Natural killer cell (primary cell): ENCODE measurements at places on chromosomes 3 and 15. TPM values are rescaled to one million over a fixed set of nuclear protein-coding genes. Genes with fewer than 3 reads are reported as not detected.

GRCh38 chr15:91124132-91124531 is 24.1 kb downstream of the SV2B start:
- no peak for DNase-seq
- peaks cover 4% of the 10 kb centered on the region for H3K27me3 ChIP-seq
- no peak overlapping the region for H3K4me3 ChIP-seq
- H3K4me1 ChIP-seq = no peaks in the 10 kb centered on the region
- no peak overlapping the region for H3K27ac ChIP-seq

- H3K27me3 ChIP-seq = no peaks in the 10 kb centered on the region
- H3K36me3 ChIP-seq = no peaks in the 10 kb centered on the region
- H3K27ac ChIP-seq = no peak overlapping the region
- H3K4me1 ChIP-seq = no peaks in the 10 kb centered on the region
- DNase-seq = no peak
These were observed 56.4 kb downstream of the CRYGS start for GRCh38 chr3:186487819-186488218.

DNA sequence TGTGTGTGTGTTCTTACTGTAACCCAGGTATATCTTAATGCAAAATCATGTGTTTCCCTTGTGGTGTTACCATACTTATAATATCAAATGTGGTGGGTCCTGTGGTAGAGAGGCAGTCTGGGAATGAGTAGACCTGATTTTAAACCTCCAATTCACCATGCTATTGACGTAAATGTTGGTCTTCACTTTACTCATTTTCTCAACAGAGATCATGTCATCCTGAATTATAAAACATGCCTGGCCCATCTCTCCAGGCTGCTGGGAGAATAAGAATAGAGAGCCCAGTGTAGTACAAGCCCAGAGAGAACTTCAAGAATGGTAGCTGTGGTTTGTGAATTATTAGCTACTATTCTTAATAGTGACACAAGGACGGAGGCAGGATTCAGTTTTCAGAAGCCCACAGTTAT is 88.1 kb downstream of the MBNL1 start:
- H3K4me3 ChIP-seq = no peak overlapping the region
- H3K4me1 ChIP-seq = peaks cover 11% of the 10 kb centered on the region
- H3K36me3 ChIP-seq = peaks cover 56% of the 10 kb centered on the region
- no peak overlapping the region for H3K27ac ChIP-seq

GRCh38 chr3:14802381-14802731 is 16.4 kb upstream of the FGD5 start:
- no peak overlapping the region for H3K4me3 ChIP-seq
- no peaks in the 10 kb centered on the region for H3K27me3 ChIP-seq
- no peak overlapping the region for H3K27ac ChIP-seq
- no peak for DNase-seq
- H3K36me3 ChIP-seq = no peaks in the 10 kb centered on the region

Gene GHSR
- total RNA-seq = 0.38 TPM

Gene TUSC7
- not detected for total RNA-seq

Gene SLC12A1
- not detected for total RNA-seq

Gene GOLGA8Q
- 8.9 TPM for total RNA-seq
